Pancreas (tissue), 10 donors: ENCODE measurements at places on chromosomes 12 and 14.
A peak's percentile ranks its signal among the peaks of the same experiment; 100 is the strongest.

DNA sequence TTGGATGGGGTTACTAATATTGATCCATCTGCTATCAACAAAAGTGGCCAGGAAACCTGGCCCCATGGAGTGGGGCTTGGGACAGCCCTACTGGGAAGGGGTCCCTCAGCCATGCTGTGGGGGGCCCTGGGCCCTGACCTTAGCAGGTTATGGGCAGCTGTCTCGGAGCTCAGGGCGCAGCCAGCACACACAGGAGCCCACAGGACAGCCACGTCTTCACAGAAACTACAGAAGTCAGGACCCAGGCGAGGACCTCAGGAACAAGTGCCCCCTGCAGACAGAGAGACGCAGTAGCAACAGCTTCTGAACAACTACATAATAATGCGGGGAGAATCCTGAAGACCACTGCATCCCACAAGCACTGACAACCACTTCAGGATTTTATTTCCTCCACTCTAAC lies 11.9 kb upstream of the FKBP11 start:
- DNase-seq = no peak

- DNase-seq = no peak
Measured at GRCh38 chr14:62670526-62670925, 374.7 kb downstream of the KCNH5 start.

DNA sequence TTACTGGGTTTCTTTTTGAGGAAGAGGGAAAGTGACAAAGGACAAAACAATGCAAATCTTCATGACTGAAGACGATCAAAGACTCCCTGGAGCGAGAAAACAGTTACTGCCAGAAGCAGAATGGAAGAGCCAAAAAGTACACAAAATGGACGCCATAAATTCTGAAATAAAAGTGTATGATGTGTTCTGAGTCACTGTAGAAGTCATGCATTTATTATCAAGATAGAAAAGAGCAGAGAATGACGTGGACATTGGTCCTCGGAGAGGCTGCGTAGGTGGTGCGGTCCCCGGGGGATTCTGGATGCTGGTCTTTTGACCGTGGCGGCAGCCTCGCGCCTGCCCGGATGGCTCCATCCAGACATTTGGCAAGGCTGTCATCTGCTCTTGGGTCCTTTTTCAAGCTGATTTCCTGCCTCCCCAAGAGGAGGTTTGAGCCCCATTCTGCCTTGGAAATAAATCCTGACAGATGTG lies 52.8 kb downstream of the C14orf132 start:
- DNase-seq = no peak

DNA sequence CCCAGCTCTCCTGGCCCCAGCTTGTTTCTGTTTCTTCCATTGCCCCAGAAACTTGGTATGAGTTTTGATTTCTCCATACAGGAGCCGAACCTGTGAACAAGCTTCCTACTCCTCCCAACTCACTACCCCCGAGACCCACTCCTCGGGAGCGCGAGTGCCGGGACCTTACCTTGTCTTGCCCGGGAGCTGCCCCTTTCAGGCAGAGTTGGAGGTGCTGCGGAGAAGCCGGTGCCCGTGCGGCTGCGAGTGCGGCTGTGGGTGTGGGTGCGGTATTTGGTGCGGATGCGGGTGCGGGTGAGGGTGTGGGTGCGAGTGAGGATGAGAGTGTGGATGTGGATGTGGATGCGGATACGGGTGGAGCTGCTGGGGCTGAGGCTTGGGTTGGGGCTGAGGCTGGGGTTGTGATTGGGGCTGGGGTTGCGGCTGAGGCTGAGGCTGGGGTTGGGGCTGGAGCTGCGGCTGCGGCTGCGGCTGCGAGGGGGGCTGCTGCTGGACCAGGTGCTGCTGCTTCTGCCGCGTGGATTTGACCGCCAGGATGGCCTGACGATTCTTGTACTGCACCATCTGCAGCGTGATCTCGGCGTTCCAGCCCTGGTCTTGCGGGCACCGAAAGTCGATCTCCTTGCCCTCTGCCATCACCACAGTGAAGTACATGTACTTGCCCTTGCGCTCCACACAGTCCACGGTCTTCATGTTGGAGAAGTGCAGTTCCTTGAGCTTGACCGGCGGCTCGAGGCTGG lies 1.1 kb downstream of the PHLDA1 start:
- DNase-seq = peak; percentile 52

- DNase-seq = no peak
Measured at GRCh38 chr14:58607131-58607951, 30.4 kb upstream of the DACT1 start.

DNA sequence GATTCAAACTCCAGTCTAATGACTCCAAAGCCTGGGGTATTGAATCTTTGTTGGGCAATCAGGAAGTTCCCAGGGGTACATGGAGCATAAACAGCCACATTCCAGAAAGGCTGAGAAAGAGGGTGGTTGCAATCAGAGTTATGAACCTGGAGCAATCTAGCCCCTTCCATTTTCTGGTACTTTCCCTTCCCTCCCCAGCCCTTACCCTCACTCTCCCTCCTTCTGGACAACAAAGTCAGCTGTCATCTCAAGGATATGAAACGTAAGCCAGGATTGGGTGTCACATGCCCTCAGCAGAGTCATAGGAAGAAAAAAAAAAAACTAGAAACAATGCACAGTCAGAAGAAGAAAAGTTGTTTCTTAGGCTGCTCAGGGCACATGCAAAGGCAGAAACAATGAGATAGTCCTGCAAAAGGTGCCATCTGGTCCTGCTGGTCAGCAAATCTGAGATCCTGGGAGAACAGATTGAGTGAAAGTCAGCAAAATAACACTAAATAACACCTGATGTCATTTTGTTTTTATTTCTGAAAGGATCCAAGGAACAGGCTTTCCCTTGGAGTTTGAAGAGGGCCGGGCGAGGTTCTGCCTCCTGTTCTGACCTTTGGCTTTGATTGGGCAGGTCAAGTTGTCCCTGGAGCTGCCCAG lies 27.1 kb downstream of the TMEM229B start:
- no peak for DNase-seq

DNA sequence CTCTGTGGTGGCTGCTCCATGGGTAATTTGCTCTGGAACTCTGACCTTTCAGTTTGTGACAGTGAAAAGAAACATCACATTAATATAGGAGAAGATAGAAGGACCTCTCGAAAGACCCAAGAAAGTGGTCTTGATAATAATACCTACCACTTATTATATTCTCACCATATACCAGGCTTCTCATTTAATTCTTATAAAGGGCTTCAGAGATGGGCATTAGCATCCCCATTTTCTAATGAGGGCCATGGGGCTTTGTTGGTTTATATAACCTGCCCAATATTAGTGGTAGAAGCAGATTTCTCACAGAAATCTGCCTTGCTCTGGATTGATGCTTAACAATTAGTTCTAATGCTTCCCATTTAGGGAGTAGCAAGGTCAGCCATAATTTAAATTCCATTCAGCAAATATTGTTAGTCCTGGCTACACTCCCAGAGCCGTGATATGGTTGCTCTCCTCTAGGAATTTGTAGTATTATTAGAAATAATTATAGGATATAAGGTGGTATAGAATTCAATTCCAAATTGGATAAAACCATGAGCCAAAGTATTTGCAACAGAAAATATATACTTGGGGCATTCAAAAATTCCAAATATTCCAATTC lies 7.4 kb upstream of the AMIGO2 start:
- DNase-seq = no peak

GRCh38 chr12:43261701-43262100 lies 290.3 kb downstream of the ADAMTS20 start:
- no peak for DNase-seq

GRCh38 chr14:60616461-60616959 lies 32.8 kb downstream of the SIX1 start:
- no peak for DNase-seq

- no peak for DNase-seq
Measured at GRCh38 chr14:30159374-30159773, 231.7 kb upstream of the PRKD1 start.

GRCh38 chr14:75591987-75592575 lies 13.7 kb downstream of the FLVCR2 start:
- DNase-seq = no peak

DNA sequence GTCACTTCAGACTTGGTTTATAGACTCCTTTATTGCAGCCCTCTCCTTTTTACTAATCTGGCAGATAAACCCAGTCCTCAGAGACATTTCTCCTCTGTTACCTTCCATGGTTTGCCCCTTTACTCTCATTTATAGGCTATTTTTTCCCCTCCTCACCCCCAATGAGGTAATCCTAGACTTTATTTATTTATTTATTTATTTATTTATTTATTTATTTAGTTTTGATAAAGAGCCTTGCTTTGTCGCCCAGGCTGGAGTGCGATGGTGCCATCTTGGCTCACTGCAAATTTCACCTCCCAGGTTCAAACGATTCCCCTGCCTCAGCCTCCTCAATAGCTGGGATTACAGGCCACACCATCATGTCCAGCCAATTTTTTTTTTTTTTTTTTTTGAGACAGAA lies 8.4 kb downstream of the FGD4 start:
- no peak for DNase-seq

- no peak for DNase-seq
Measured at GRCh38 chr12:98194591-98194990, 320.8 kb upstream of the TMPO start.

GRCh38 chr14:70567791-70568190 lies 32.7 kb downstream of the MED6 start:
- DNase-seq = no peak

GRCh38 chr12:18468246-18469075 lies 207.1 kb downstream of the PIK3C2G start:
- no peak for DNase-seq

DNA sequence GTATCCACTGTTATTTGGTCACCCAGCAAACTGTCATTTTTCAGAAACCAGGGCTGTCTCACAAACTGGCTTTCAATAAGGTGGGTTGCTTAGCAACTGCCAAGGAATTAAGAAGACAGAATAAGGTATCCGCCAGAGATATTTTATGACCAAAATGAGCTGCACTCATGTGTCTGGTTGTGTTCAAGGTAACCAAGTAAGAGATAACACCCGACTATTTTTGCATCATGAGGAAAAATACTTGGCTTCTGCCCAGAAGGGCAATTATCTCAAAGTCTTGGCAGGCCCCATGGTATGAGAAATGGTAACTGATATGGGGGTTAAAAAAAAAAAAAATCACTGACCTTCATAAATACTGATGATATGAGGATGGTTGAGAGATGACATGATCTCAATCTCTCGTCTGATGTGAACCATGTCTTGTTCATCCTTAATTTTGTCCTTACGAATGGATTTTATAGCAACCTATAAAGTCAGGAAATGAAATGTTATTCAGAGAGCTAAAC lies 32.6 kb downstream of the NUAK1 start:
- no peak for DNase-seq

GRCh38 chr14:96940009-96940408 lies 142.8 kb downstream of the VRK1 start:
- DNase-seq = no peak

GRCh38 chr12:59548930-59549329 lies 46.9 kb upstream of the SLC16A7 start:
- DNase-seq = no peak
